ENCODE measurements at places on chromosomes 6 and 20. TPM values are rescaled to one million over a fixed set of nuclear protein-coding genes. Genes with fewer than 3 reads are reported as not detected.
A peak's percentile ranks its signal among the peaks of the same experiment; 100 is the strongest.

DNA sequence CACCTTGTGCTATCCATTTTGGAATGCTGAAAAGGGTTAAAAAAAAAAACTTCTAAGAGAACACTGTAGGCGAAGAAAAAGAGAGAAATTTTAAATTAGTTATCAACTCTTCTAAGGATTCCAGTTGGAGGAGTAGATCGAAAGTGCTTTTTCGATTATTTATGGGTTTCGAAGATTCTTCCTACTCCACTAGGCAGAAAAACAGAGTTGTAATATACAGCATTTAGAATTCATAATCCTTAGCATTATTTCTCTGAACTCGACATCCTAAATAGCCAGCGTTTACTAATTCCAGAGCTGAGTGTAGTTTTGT, 817 bp upstream of the RNF217 start:
- no peak for DNase-seq

GRCh38 chr6:150195996-150196417, 53.2 kb downstream of the PPP1R14C start:
- DNase-seq: peak; percentile 39

DNA sequence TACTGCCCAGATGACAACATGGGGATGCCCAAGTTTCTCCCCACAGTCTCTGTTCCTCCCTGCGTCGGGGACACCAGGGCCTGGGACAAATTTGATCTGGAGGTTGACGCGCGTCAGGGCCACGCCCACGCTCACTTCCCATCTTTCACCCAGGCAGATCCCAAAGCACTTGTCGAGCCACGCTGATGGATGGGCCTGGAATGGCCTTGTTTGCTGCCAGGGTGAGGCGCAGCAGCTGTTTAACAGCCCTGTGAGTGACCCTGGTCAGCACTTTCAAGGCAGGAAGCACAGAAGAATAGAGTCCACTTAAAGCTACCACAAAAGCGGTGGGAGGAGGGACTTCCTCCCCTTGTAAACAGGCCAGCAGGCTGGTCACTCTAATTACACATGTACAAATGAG, 324.7 kb upstream of the JARID2 start:
- DNase-seq: peak; percentile 63

- DNase-seq: no peak
These were observed 5.5 kb upstream of the MYLK4 start for GRCh38 chr6:2756241-2756640.

GRCh38 chr6:43242908-43243663, at the start of gene TTBK1:
Gene TTBK1, plus strand, starts transcription at chr6:43243481. Its CDS starts 3,180 bp downstream, at chr6:43246661.
- DNase-seq: no peak

DNA sequence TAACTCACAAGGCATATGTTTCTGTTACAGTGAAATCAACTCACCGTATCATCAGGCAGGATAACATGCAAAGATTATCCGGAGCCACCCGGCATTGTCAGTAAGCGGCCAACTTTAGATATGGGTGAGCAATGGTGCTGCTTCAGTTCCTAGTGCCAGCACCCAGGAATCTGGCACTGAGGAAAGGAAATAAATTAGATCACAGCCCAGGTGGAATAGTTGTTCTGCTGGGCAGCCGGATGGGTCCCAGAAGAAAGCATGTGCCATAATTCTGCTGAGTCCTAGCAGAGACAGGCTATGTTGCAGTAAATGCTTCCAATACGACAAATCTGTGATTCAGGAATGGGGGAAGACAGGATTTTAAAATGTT, 183.6 kb upstream of the SPTLC3 start:
- DNase-seq: no peak

GRCh38 chr6:20919677-20920385, 385.6 kb downstream of the CDKAL1 start:
- peak; percentile 58 for DNase-seq

GRCh38 chr20:19887556-19888268, 129.4 kb upstream of the NAA20 start:
- no peak for DNase-seq

DNA sequence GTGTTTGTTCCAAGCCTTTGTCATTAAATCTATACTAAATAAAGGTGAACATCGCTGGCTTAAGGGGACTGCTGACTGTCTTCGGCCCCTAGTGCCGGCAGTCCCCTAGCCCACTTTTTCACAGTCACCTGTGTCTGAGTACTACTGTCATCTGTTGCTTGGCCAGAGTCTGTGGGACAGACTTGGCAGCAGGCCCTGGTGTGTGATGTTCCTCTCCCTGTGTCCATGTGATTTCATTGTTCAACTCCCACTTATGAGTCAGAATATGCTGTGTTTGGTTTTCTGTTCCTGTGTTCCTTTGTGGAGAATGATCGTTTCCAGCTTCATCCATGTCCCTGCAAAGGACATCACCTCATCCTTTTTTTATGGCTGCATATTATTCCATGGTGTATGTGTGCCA, 133.4 kb downstream of the HAO1 start:
- DNase-seq: peak; percentile 1

DNA sequence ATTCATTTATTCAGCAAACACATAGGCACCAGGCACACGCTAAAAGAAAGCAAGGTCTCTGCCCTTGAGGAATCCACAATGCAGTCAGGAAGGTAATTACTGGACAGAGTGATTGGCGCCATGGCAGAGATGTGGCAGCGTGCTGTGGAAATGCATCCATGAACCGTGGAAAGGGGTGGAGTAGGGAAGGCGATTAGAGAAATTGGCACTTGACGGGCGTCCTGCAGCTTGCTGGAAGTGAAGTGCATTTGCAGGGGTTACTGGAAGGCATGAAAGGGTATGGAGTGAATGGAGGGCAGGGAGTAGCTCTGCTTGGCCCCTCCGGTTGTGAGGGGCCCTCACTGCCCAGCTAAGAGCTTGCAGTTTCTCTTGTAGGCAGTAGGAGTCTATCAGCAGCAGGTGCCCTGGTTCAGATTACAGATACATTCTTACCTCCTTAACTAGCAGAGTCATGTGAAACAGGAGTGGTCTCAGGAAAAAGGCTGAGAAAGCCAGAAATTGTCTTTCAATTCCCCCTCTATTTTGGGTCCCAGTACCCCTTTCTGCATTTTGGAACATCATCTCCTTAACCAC, 122.5 kb upstream of the TIAM2 start:
- DNase-seq: no peak

GRCh38 chr6:47303342-47303741, 6.4 kb downstream of the TNFRSF21 start:
- DNase-seq: no peak

- peak; percentile 80 for DNase-seq
These were observed 17.5 kb upstream of the CEP85L start for GRCh38 chr6:118668761-118669385.

- DNase-seq: no peak
These were observed 12.1 kb upstream of the SERINC3 start for GRCh38 chr20:44533928-44534327.

- no peak for DNase-seq
These were observed 2.7 kb downstream of the PTK6 start for GRCh38 chr20:63534427-63534830.

- DNase-seq: no peak
These were observed 165.3 kb downstream of the SOBP start for GRCh38 chr6:107655245-107655644.

DNA sequence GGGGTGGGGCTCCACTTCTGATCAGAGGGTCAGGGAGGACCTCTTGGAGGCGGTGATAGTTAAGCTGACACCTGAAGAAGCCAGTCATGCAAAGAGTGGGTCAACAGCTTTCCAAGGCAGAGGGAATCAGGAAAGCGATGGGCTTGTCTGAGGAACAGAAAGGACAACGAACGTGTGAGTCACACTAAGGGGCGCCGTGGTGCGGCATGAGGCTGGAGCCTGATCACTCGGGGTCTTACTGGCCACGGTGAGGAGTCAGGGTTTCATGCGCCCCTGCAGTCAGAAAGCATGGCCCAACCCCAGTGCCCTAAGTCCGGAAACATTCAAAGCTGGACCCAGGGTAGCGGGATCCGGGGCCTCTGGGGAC, 50.6 kb upstream of the SLC32A1 start:
- DNase-seq: no peak

DNA sequence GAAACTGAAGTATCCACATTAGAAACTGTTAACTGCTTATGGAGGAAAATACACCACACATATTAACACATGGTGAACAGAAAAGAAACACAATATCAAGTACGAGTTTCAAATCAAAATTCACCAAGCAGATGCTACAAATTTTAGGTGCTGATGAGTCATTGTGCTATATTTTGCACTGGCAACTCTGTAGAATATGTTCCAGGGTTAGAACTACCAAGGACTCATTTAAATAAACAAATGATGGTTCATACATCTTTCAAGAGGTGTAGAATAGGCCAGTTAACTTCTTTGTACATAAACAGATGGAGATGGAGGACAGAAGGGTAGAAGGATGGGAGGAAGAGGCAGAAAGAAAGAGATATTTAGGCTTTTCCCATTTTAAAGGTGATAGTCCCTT, 184.9 kb downstream of the ARHGAP18 start:
- peak; percentile 37 for DNase-seq

GRCh38 chr6:73608761-73609160, 45.0 kb downstream of the SLC17A5 start:
- DNase-seq: no peak

DNA sequence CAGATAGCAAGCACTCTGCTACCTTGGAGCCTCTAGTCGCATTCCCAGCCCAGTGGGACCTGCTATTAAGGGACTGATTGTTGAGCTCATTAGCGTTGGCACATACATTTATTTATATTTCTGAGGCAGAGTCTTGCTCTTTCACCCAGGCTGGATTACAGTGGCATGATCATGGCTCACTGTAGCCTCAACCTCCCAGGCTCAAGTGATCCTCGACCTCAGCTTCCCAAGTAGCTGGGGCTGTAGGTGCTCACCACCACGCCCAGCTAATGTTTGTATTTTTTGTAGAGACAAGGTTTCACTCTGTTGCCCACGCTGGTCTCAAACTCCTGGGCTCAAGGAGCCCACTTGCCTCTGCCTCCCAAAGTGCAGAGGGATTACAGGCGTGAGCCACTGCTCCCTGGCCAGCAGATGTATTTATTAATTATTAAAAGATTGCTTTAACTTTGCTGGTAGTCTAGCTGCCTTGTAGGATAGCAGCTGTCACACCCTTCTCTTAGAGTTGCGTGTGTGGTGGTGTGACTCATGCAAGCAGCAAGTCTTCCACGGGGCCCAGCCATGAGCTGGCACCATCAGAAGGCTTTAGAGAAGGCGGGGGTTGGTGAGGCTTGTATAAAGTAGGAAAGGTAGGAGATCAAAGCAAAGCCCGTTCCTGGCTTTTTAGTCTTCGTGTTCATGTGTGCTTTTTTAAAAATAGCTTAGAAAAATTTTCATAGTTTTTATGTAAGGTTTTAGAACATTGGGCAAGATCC, 16.5 kb downstream of the ACTR5 start:
- peak; percentile 89 for DNase-seq

- DNase-seq: no peak
These were observed 45.6 kb downstream of the DUSP22 start for GRCh38 chr6:337805-338368.

DNA sequence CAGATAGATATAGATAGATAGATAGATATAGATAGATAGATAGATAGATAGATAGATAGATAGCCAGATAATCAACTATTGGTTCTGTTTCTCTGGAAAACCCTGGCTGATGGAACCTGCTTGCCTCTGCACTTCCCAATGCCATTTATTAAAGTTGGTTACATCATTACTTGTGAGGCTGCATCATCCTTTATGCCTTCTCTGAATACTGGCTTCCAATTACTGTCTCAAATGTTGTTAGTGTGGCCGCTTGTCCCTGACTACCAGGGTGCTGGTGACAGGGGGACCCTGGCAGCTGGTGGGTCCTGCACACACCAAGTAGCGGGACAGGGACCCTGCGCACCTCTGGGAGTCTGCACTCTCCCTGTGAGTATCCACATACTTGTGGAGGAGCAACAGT, 3.9 kb upstream of the SLPI start:
- DNase-seq: no peak

- DNase-seq: peak; percentile 41
These were observed 31.8 kb downstream of the L3MBTL3 start for GRCh38 chr6:130050230-130050629.

DNA sequence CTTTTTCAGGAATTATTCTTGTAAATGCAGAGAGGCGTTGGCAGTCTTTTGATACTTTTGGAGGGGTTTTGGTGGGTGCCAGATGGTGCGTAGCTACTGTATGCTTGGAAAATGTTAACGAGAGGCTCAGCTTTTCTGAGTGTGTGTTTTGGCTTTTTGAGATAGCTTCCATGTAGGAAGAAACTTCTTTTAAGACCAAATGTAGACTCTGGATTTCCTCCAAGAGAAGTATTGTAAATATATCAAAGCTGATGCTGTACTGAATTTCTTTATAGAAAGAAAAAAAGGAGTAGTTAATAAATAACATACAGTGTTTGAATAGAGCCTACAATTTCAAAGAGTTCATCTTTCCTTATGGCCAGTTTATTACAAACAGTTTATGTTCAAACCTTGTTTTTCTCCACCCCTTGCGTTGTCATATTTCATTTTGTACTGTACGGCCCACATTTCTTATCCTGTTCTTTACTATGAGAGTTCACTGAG, 16.7 kb downstream of the TIAM2 start:
- peak; percentile 42 for DNase-seq

GRCh38 chr6:75524322-75524972, 30.8 kb upstream of the FILIP1 start:
- peak; percentile 97 for DNase-seq

DNA sequence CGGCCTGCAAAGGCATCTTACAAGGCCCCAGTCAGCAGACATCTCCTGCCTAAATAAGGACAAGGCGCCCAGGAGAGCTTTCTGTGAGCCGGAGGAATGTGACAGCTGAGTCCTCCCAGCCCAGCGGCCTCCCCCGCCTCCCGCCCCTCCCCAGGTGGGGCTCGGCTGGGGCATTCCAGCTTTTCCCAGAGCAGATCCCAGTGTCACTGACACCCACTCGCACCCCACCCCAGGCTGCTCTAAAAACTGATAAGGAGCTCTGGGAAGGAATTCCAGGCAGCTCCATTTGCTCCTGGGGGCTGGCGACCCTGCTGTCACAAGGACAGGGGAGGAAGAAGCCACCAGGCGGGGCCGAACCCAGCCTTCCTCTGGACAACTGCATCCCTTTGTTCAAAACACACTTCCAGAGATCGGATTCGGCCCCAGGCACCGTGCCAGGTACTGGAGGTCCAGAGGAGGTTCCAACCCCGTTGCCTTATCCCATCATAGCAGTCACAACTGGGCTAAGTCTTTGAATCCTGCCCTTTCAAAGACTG, 49.7 kb downstream of the JPH2 start:
- DNase-seq: no peak

DNA sequence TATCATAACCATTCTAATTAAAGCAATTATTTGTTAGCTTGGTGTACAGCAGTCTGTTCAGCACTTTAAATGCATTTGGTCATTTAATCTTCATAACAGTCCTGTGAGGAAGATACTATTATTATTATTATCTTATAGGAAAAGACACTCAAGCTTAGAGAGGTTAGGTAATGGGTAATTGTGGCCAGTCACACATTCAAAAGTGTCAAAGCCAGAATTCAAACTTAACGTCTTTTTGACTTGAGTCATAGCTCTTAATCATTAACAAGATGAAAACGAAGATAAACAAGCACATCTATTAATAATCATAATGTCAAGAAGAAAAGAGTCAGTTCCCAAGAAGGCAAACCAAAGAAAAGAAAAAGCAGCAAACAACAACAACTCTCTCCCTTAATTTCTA, 251.0 kb downstream of the SYNE1 start:
- no peak for DNase-seq

ATP6V1G2 gene
- 4.1 TPM for total RNA-seq

TXLNB gene
- total RNA-seq: 1.5 TPM

PTK6 gene
- total RNA-seq: under 0.01 TPM

KIF25 gene
- total RNA-seq: 0.26 TPM

CLPSL1 gene
- not detected for total RNA-seq

IMPG1 gene
- total RNA-seq: not detected

MUC22 gene
- total RNA-seq: not detected

HS3ST5 gene
- not detected for total RNA-seq

MKKS gene
- 5.9 TPM for total RNA-seq

CST4 gene
- 0.17 TPM for total RNA-seq

NOP56 gene
- 114 TPM for total RNA-seq

SPATS1 gene
- total RNA-seq: under 0.01 TPM

OTOR gene
- not detected for total RNA-seq

OR2W1 gene
- not detected for total RNA-seq
